ENCODE measurements at places on chromosomes 7 and 10.

GRCh38 chr7:156999958-157000726 lies 10.3 kb downstream of the MNX1 start:
- H3K27ac ChIP-seq = peak overlapping the region; percentile 42
- peak overlapping the region; percentile 57 for H3K4me3 ChIP-seq
- DNase-seq = peak; percentile 22
- peaks cover 5% of the 10 kb centered on the region for H3K36me3 ChIP-seq

- H3K4me3 ChIP-seq = no peak overlapping the region
- no peaks in the 10 kb centered on the region for H3K27me3 ChIP-seq
- H3K27ac ChIP-seq = no peak overlapping the region
- no peak for DNase-seq
- no peaks in the 10 kb centered on the region for H3K36me3 ChIP-seq
These were observed 80.6 kb downstream of the PTPRZ1 start for GRCh38 chr7:121953601-121954000.

GRCh38 chr10:378230-378929 lies 243.1 kb downstream of the ZMYND11 start:
- peaks cover 8% of the 10 kb centered on the region for H3K4me1 ChIP-seq
- no peak overlapping the region for H3K4me3 ChIP-seq
- H3K36me3 ChIP-seq = no peaks in the 10 kb centered on the region
- H3K27me3 ChIP-seq = peaks cover 24% of the 10 kb centered on the region
- DNase-seq = no peak

- H3K36me3 ChIP-seq = no peaks in the 10 kb centered on the region
- H3K27ac ChIP-seq = no peak overlapping the region
- H3K4me1 ChIP-seq = no peaks in the 10 kb centered on the region
- no peak for DNase-seq
- H3K27me3 ChIP-seq = no peaks in the 10 kb centered on the region
These were observed 431.1 kb upstream of the KLF6 start for GRCh38 chr10:4215963-4216575.

DNA sequence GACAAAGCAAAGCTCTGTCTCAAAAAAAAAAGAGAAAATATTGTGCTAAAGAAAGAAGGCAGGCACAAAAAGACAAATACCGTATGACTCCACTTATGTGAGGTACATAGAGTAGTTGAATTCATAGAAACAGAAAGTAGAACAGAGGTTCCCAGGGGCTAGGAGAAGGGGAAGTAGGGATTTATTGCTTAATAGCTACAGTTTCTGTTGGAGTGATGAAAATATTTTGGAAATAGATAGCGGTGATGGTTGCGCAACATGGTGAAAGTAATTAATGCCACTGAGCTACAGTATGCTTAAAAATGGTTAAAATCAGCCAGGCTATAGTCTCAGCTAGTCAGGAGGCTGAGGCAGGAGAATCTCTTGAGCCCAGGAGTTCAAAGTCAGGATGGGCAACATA lies 18.5 kb upstream of the NPFFR1 start:
- peaks cover 6% of the 10 kb centered on the region for H3K4me1 ChIP-seq
- DNase-seq = peak; percentile 52
- no peak overlapping the region for H3K4me3 ChIP-seq
- H3K36me3 ChIP-seq = no peaks in the 10 kb centered on the region
- no peaks in the 10 kb centered on the region for H3K27me3 ChIP-seq
- H3K27ac ChIP-seq = no peak overlapping the region

Measured in MCF 10A (cell line).